ENCODE measurements at places on chromosomes 5 and 9.
A peak's percentile ranks its signal among the peaks of the same experiment; 100 is the strongest.

DNA sequence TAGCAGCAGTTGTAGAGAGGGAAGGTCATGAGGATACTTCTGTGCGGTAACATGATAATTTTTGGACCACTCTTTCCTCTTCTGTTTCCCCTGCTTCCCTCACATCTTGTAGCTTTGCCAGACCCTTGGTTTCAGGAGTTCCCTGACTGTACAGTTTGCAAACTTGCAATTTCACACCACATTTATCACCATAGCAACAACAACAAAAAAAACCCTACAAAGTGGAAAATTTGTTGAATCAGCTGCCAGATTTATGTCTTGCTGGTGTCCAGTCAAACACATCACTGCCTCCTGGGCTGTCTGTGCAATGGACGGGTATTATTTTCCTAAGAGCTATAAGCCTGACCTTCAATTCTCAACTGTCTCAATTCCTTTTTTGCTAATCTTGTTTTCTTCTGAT is 751.6 kb downstream of the TLR4 start:
- DNase-seq = no peak

DNA sequence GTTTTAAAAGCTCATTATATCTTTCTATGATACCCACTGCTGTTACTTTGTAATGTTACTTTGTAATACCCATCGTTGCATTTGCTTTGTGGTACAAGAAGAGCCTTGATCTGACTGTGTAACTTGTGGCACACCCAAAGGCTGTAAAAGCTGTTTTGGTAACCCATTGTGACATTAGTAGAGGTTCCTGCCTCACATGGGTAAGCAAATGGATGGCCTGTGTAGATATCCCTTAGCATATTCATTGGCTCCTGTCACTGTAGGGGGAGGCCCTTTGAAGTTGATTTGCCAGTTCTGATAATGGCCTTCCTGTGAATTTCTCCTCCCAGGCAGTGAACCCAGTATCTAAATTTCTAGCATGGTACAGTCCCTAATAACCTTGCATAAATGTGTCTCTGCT is 15.7 kb downstream of the CDK20 start:
- DNase-seq = no peak

DNA sequence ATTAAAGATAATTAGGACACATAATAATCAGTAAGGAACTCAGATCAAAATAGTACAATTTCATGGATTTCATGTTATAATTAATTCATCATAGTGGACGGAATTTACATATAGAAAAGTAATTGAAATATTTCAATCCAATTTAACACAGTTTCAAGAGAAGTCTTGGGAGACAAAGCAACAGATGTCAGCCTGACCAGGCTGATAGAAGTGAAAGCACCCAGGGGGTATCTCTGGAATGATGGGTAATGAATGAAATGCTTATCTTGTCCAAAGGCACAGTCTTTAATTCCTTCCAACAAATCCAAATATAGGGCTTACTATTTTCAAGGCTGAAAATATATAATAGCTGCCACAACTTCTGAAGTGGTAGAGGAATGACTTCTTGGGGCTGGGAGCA is 629.3 kb upstream of the RGMB start:
- no peak for DNase-seq

DNA sequence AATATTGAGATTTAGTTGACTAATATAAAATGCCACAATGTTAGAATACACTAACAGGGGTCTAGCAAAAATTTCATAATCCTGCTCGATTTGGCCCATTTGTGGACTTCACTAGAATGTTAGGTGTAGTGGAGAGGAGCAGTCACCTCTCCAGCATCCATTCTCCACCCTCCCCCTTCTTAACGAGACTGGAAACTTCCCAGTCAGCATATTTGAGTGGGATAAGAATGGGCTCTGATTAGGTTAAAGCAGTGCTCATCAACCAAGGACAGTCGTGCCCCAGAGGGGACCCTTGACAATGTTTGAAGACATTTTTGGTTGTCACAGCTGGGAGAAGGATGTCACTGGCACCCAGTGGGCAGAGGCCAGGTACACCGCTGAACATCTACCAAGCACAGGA is 46.7 kb downstream of the FANCC start:
- no peak for DNase-seq

GRCh38 chr5:1445689-1446601 is 705 bp upstream of the SLC6A3 start:
- DNase-seq = no peak

DNA sequence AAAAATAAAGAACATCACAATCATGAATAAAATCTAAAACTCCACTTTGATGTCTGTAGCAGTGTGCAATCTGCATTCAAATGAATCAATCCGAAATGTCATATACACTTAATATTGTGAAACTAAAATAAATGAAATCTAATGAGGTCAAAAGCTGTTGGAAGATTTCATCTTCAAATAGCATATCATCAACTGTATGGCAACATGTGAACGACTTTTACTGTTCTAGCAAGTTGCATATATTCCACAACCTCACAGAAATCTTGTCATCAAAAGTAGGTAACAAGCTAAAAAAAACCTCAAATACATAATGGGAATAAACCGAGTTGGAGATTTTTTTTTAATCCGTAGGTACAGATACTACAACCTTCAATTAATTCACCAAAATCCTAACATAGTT is 1.2 kb downstream of the PTBP3 start:
- no peak for DNase-seq

DNA sequence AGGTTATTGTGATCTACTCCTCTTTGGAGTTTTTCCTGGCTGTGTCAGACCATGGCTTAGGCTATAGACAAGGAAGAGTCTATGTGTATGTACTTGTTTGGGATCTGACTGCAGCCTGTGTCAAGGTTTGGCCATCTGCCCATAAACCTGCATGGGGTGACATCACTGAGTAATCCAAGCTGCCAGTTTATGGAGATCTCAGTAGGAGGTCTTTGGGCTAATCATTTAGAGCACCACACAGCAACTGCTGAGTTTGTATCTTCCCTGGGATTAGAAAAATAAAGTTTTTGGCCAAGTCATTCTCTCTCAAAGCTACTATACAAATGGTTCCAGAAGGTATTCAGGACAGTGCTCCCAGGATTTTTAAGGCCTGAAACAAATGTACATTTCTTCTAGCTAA is 65.5 kb upstream of the HSPB3 start:
- no peak for DNase-seq

DNA sequence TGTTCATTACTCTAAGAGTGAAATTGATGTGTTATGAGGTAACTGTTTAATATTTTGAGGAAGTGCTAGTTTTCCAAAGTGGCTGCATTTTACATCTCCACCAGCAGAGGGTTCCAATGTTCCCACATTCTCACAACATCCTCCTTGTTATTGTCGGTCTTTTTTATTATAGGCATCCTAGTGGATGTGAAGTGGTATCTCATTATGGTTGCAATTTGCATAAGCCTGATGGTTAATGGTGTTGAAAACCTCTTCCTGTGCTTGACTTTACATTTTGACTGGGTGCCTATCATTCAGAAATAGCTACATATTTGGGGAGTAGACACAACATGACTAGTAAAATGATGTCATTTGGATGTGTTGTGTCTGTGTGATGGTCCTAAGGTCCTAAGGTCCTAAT is 143.6 kb downstream of the MRPS30 start:
- no peak for DNase-seq

GRCh38 chr5:68548959-68549676 is 333.6 kb downstream of the PIK3R1 start:
- DNase-seq = no peak

GRCh38 chr9:20476912-20477521 is 145.3 kb downstream of the MLLT3 start:
- DNase-seq = no peak

GRCh38 chr9:86926145-86926544 is 21.2 kb downstream of the GAS1 start:
- no peak for DNase-seq

DNA sequence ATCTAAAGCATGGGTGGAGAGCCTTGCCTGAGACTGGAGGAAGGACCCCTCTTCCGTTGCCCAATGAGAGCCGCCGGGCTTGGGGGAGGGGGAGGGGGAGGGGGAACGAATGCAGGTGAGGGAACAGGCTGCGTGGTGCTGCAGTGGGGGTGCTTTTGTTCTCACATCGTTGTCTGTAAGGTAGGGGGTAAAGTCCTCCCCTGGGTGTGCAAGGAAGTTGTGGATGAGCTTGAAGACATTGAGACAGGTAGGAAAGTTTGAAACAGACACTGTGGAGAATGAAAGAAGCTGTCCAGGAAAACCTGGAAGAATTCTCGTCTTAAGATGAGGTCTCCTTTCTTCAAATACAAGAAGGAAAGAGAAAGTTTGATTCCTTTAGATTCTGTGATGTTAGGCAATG is 94.1 kb upstream of the LIFR start:
- DNase-seq = no peak

DNA sequence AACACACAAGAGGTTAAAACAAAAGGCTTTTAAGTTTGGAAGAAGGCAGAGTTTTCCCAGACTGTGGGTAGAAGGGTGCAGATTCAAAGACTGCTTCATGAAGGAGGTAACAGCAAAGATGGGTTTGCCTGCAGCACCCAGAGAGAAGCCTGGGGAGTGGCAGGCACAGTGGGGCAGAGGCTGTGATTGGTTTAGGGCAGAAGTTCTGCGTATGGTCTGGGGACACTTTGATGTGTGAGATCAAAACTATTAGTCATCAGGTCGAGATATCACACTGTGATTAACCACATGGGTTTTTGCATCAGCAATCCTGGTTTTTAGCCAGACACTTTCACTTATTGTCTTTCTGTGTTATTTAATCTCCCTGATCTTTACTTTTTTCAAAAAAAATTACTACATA is 188.8 kb upstream of the GLRA1 start:
- DNase-seq = no peak

DNA sequence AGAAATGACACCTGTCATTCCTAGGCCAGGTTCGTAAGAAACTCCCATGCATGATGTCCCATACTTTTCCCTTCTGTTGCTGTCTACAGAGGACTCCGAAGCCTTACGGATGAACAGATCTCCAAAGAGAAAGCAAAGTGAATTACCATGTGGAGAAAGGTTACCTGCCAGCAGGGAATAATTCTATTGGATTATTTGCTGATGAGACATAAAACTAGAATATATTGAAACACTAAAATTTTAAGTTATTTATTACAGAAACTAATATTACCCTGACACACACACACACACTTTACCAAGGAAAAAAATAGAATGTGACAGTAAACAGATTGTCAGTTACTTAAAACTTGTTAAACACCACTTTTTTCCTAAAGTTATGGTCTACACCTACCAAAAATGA is 452.7 kb upstream of the DAB2 start:
- no peak for DNase-seq

- DNase-seq = no peak
These were observed 26.2 kb downstream of the UHRF2 start for GRCh38 chr9:6439051-6439703.

GRCh38 chr9:109349421-109349846 is 28.6 kb upstream of the EPB41L4B start:
- DNase-seq = peak; percentile 46

DNA sequence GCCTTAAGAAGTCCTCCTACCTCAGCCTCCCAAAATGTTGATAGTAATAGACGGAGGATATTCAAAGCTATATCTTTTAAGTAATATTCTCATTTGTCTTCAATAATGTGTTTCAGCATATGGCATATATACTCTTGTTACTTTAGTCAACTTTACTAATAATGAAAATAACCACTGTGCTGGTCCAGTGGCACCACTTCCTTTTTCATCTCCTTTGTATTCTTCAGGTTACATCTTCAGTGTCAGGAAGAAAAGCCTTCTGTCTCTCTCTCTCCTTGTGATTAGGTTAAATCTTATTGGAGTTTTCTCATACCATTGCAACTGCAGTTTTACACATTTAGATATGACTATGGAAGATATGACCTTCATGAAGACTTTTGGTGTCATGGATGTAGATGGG is 31.3 kb downstream of the PARP8 start:
- DNase-seq = no peak

- no peak for DNase-seq
These were observed 400.9 kb downstream of the RAB3C start for GRCh38 chr5:58983526-58984452.

DNA sequence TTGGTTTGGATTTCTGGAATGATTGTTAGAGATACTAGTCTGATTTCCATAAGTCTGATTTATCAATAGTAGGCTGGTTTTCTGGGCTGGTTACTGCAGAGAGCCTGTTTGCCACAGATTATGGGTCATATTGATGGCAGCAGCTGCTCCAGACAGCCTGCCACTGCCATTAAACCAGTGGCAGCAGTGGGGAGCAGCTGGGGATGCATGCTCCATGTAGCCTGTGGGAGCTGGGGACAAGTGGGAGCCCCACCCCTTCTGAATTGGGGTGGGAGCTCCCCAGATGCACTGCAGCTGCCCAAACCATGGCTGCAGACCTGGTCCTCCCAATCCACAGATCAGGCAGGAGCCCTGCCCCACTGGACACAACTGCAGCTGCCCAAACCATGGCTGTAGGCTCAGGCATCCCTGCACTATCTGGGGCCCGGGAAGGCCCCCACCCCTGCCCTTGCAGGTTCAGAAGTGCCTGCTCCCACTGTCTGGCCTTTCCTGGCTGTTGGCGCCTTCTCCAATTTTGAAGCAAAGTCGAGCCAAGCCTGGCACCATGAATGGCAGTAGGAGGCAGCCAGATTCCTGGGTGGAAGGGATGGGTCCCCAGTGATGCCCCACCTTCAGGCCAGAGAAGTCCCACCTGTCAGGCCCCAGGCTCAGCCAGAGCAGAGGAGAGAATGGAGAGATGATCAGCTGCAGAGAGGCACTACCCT is 402.9 kb upstream of the TYRP1 start:
- no peak for DNase-seq

DNA sequence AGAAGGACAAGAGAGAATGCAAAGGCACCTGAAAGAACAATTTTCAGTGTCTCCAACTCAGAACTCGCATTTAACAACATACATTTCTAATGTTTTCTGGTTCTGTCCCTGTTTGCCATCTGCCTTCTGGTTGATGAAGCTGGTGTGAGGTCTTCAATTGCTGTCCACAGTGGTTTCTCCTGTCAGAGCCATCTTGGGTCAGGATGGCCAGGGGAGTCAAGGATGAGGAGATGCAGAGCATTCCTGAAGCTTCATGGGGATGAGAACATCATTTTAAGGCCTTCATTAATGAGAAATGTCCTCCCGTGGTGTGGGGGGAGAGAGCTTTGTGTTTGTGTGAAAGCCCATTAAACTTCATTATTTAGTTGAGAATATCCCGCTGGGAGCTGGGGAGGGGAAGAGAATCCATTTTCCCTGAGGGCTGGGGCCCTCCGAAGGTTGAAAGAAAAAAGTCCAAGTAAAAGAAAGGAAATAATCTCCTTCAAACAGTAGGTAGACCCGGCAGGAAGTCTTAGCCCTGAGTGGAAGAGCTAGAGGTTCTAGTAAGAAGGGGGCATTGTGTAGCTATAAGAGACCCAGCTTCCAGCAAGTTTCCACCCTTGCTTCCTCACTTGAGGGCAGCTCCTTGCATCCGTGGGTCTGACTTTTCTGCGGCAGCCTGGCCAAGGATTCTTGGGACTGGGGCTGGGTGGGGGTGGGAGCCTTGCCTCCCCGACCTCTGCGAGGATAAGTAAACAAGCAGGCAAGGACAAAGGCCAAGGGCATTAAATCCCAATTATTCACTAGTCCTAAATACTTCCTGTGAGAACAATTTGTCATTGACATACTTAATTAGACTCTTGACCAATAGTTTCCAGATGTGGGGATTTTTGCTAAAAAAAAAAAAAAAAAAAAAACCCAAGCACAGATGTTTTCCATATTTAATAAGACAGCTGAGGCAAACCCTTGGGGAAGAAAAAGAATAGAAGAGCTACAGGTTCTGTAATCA is 119.2 kb downstream of the MSX2 start:
- DNase-seq = no peak
